ENCODE measurements at places on chromosomes 7 and 10.

DNA sequence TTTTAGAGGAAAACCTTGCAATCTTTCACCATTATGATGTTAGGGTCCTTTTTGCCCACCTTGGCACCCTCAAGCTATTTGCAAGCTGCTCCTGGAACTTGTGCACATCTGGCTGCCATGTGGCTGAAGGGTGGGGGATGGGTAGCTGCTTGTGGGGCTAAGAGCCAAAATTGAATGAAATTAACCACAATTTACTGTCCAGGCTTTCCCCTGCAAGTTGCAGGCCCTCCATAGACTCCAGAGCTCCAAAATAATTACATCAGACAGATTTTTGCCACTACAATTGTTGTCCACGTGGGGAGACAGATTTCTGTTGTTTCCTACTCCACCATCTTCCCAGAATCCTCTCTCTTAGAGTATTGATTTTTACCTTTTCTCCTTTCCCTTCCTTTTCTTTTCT, 19.1 kb downstream of the PI4K2A start:
- no peak for DNase-seq

- DNase-seq = no peak
Observed at GRCh38 chr10:131175891-131176290, 135.6 kb downstream of the TCERG1L start.

GRCh38 chr10:28551086-28551485, 18.2 kb downstream of the WAC start:
- DNase-seq = no peak

GRCh38 chr10:132493756-132494290, 43.8 kb upstream of the INPP5A start:
- no peak for DNase-seq

- no peak for DNase-seq
Observed at GRCh38 chr7:29839302-29839701, 33.0 kb downstream of the WIPF3 start.

Measured in small intestine (tissue), 16 donors.